ENCODE measurements at places on chromosomes 3 and 15.
A peak's percentile ranks its signal among the peaks of the same experiment; 100 is the strongest.

DNA sequence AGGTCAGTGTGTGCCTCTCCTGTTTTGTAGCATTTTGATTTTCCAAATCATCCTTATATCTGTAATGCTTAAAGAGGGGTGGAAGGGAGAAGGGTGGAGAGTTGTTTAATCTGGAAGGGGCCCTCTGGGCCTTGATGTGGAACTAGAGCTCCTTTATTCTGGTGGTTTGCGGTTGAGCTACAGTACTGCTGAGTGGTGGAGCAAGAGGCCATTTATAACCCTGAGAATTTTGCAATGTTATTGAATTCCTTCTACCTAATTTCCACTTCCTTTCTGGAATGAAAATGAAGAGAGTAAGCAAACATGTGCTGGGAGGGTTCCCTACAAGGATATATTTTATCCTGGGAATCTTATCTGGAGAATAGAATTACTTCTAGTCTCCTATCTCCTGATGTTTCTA is 35.3 kb upstream of the TUBGCP5 start:
- no peak for DNase-seq

- peak; percentile 45 for DNase-seq
These were observed 326.1 kb downstream of the SATB1 start for GRCh38 chr3:18098960-18099587.

- DNase-seq = no peak
These were observed 14.3 kb downstream of the GRM2 start for GRCh38 chr3:51721062-51721745.

- DNase-seq = no peak
These were observed 675.1 kb downstream of the NLGN1 start for GRCh38 chr3:174072675-174073074.

DNA sequence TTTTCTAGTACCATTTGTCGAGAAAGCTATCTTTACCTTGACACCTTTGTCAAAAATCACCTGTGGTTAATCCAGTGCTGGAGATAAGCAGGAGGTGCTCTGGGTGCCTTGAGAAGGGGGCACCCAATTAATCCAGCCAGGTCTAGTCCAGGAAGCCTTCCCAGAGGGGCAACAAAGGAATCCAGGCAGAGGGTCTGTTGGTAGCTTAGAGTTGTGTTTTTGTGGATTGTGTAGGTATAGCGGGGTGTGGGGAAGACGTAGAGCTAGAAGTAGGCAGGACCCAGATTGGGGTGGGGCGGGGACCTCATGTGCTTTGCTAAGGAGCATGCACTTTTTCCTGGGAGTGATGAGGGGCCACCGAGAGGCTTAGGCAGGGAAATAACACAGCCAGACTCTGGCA is 6.0 kb upstream of the PIGZ start:
- DNase-seq = no peak

DNA sequence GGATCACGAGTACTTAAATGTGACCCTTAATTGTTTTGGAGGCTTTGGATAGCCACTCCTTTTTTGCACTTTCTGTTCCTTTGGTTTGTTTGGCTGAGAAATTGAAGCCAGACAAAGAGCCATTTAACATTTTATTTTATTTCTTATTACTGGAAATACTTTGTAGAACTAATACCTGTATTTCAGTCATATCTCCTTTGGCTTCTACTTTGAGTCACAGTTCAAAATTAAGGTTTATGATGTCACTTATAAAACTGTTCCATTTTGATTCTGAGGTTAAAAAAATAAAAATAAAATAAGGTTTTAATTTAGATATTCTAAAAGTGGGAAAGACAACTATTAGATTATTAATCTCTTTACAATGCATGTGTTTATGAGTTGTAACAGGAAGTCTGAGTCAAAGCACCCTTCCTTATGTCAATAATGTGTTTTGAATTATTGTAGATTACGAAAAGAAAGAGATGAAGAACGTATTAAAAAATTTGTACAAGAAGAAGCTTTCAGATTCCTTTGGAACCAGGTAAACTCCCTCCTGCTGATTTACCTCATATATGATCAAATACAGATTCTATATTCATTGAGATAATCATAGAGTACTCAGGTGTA is 16.9 kb upstream of the NXPE3 start:
- DNase-seq = no peak

DNA sequence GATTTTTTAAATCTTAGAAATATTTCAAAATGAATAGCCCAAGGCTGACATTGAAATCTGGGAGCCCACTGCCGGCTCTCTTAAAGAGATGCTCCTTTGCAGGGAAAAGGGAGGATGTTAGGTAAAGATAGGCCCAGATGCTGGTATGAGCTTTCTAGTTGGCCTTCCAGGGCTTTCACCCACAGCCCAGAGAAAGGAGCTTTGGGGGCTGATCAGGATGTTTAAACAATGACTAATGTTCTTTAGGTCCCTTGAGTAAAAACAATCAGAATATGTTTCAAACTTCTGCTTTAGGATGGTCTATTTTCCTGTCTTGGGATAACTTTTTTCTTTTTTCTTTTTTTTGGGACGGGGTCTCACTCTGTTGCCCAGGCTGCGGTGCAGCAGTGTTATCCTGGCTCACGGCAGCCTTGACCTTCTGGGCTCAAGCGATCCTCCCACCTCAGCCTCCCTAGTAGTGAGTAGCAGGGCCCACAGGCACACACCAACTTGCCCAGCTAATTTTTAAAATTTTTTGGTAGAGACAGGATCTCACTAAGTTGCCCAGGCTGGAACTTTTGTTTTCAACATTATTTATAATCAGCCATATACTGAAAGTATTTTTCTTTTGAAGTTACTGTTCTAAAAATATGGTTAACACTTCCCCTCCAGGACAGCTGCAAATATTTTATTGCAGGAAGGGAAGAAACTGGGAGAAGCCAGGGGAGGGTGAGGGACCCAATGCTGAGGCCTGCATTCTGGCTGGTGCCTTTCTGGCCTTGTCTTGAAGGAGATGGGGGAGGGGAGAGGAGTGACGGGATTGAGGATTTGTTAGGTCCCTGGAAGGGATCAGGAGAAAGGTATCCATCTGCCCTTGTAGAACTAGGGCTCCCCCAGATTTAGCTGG is 70.1 kb downstream of the TRAK1 start:
- DNase-seq = no peak

DNA sequence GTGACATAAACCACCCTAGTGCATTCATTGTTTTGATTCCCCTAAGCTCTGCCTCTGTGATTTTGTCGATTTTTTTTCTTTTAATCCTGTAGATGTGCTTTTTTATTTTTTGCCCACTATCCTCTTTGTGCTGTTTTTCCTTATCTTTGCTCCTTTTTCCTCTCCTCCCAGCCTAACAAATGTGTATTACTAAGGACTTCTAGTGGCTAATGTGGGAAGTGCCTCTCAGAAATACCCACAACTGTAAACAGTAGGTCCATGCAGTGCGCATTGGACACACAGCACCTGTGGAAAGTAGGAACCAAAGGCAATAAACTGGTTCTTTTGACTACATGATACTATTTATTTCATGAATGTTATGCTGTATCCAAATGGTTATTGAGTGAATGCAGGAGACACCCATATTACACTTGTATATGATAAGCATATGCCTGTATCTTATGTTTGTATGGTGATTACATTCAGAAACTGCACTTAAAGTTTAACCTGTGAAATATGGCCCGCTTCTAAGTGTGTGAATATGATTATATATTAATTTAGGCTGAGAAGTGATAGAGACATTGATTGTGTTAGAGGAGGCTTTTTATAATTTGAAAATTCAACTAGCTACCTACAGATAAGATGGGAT is 147.8 kb downstream of the PLCL2 start:
- no peak for DNase-seq

Data from activated CD4-positive, alpha-beta T cell treated with anti-CD3 and anti-CD28 coated beads, Interleukin-2, amount 50 U/mL, for 16 hours (primary cell).